ENCODE measurements at places on chromosomes 1 and 21. TPM values are rescaled to one million over a fixed set of nuclear protein-coding genes. Genes with fewer than 3 reads are reported as not detected.
A peak's percentile ranks its signal among the peaks of the same experiment; 100 is the strongest.

PKLR gene
- total RNA-seq, result 35.7 TPM

- no peak overlapping the region for H3K27ac ChIP-seq
- no peaks in the 10 kb centered on the region for H3K36me3 ChIP-seq
- no peaks in the 10 kb centered on the region for H3K27me3 ChIP-seq
- DNase-seq, result no peak
- H3K4me3 ChIP-seq, result no peak overlapping the region
These were observed 53.6 kb upstream of the RAP1A start for GRCh38 chr1:111565968-111566367.

- peak; percentile 53 for DNase-seq
- H3K4me1 ChIP-seq, result no peaks in the 10 kb centered on the region
- H3K36me3 ChIP-seq, result no peaks in the 10 kb centered on the region
- H3K4me3 ChIP-seq, result no peak overlapping the region
- no peaks in the 10 kb centered on the region for H3K27me3 ChIP-seq
These were observed 75.8 kb downstream of the RHOU start for GRCh38 chr1:228810878-228811711.

FCRL3 gene
- 37.1 TPM for total RNA-seq

OPRD1 gene
- not detected for total RNA-seq

RGS16 gene
- total RNA-seq, result 0.40 TPM

UBL4B gene
- total RNA-seq, result not detected

GRCh38 chr1:206905295-206906164, 8.3 kb downstream of the IL24 start:
- DNase-seq, result no peak
- H3K36me3 ChIP-seq, result no peaks in the 10 kb centered on the region
- no peak overlapping the region for H3K27ac ChIP-seq

- peak within 1 kb of the TSS; percentile 96 for H3K4me3 ChIP-seq
- no peaks in the 10 kb centered on the region for H3K27me3 ChIP-seq
- H3K27ac ChIP-seq, result peak within 1 kb of the TSS; percentile 91
- DNase-seq, result peak; percentile 96
These were observed at the start of the genes AKR7A2 and SLC66A1 for GRCh38 chr1:19311931-19312781. AKR7A2 (minus strand) TSS chr1:19312144; CDS start chr1:19312124, 20 bp downstream. SLC66A1 (plus strand) TSS chr1:19312326; CDS start chr1:19317678, 5,352 bp downstream.

DNA sequence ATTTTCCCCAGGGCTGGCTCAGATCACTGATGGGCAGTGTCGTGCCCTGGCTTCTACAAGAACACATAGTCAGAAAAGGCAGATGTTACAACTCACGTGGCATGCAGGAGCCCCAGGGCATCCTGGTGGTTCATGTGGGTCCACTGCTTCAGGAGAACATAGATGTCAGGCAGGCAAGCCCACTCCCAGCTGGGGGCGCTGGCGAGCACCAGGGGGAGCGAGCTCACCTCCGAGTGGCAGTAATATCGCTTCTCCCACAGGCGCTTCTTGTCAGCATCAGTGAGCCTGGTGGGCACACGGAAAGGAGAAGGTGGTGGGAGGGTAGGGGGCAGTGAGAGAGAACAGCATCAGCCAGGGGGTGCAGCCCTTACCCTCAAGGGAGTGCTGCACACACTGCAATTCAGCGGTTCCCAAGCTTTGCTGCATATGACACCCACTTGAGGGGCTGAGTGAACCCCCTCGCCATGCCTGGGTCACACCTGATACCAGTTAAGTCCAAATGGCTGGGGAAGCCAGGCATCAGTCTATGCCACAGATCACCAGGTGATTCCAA, 34.3 kb upstream of the PPP1R15B start:
- H3K27me3 ChIP-seq, result no peaks in the 10 kb centered on the region
- peaks cover 39% of the 10 kb centered on the region for H3K4me1 ChIP-seq
- no peak overlapping the region for H3K4me3 ChIP-seq
- peak; percentile 76 for DNase-seq
- H3K36me3 ChIP-seq, result no peaks in the 10 kb centered on the region
- H3K27ac ChIP-seq, result no peak overlapping the region

- H3K36me3 ChIP-seq, result no peaks in the 10 kb centered on the region
- DNase-seq, result peak; percentile 71
- no peak overlapping the region for H3K4me3 ChIP-seq
- H3K4me1 ChIP-seq, result no peaks in the 10 kb centered on the region
- H3K27ac ChIP-seq, result peak overlapping the region; percentile 53
These were observed 30.9 kb downstream of the SNAP47 start for GRCh38 chr1:227766015-227766634.
